ENCODE measurements at places on chromosomes 5 and 9. TPM values are rescaled to one million over a fixed set of nuclear protein-coding genes. Genes with fewer than 3 reads are reported as not detected.

- DNase-seq, result no peak
Measured at GRCh38 chr5:18043344-18043743, 409.1 kb downstream of the TAF11L14 start.

The IFNA14 gene
- not detected for total RNA-seq

The NOP16 gene
- total RNA-seq, result 18.1 TPM

DNA sequence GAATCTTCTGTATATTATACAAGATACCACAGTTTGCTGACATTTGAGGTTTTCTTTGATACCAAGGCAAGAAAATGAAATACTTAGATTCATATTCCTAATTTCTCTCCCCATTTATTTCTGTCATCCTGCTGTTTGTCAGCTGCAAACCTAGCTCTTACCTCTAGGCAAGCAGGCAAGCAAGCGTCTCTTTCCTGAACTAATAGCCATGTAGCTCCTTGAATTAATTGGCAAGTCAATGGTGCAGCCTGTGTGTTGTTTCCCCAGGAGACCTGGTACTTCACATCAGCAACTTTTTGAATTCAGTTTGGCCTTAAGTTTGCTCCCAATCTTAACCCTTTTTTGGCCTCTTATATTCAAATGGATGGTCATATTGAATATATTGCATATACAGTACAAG, 573.6 kb upstream of the ARRDC3 start:
- DNase-seq, result no peak

GRCh38 chr9:34242830-34243229, 64.0 kb downstream of the UBAP1 start:
- no peak for DNase-seq

DNA sequence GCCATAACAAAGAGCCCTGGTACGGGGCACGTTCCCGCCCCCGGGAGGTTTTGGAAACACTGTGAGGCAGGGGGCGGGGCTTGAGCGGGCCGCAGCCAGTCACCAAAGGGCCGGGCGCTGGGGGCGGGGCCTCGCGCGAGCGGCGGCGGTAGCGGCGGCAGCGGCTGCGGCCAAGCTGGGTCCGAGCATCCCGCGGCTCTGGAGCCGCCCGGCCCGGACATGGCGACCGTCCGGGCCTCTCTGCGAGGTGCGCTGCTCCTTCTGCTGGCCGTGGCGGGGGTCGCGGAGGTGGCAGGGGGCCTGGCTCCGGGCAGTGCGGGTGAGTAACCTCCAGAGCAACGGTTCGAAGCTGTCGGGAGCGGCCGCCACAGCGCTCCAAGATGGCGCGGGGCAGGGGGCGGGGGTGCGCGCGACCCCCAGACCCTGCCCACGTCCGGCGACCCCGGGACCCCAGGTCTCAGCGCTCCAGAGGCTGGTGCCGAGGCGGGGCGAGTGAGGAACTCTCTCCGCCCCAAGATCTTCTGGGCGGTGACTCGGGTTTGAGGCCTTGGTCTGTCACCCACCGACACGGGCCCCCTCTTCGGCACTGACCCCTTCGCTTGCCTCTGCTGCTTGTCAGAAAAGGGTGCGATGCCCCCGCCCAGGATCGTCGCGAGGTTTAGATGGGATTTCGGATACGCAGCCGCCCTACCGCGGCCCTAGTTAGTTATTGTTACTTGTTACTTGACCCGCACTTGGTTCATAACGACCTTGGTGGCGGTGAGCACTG, at the start of gene RECK:
TSS of gene RECK (plus strand) at position 134 of the 769 bp plus-strand sequence. CDS start at position 220, 86 bp downstream.
- peak; percentile 95 for DNase-seq

The ANKRA2 gene
- total RNA-seq, result 22.3 TPM

DNA sequence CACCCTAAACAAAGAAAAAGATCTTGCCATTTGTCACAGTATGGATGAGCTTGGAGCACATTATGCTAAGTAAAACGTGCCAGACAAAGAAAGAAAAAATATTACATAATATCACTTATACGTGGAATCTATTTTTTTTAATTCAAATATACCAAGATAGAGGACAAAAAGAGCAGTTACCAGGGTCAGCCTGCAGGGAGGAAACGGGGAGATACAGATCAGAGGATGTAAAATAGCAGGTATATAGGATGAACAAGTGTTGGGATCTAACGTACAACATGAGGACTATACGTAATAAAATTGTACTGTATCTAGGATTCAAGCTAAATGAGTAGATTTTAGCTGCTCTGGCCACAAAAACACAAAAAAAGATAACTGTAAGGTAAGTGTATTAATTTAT, 247.5 kb downstream of the TMEM161B start:
- no peak for DNase-seq

DNA sequence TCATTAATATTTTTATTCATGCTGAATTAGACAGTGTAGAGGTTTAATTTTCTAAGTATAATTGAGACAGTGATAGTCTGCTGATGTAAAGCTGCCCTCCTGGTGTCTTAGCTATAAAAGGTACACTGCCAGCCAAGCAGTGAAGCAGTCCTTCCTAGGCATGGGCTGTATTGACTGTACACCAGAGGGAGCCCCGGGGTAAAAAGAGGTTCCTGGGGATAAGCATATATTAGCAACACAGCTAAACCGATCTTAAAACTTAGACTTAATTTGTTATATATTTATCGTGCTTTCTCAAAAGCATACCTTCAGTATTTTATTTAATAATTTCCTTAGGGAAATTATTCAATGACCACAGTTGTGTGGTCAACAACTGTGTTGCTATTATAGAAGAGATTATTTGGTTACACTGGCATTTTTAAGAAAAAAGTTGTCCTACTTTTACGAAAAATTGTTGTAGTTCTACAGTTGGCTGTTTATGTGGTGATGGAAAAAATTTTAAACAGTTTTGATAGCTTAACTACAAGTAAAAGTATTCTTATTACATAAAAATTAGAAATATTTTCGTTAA, 68.8 kb downstream of the ELL2 start:
- DNase-seq, result no peak

- DNase-seq, result no peak
Measured at GRCh38 chr9:6461619-6462018, 48.6 kb downstream of the UHRF2 start.

The MPDZ gene
- total RNA-seq, result 25.1 TPM

DNA sequence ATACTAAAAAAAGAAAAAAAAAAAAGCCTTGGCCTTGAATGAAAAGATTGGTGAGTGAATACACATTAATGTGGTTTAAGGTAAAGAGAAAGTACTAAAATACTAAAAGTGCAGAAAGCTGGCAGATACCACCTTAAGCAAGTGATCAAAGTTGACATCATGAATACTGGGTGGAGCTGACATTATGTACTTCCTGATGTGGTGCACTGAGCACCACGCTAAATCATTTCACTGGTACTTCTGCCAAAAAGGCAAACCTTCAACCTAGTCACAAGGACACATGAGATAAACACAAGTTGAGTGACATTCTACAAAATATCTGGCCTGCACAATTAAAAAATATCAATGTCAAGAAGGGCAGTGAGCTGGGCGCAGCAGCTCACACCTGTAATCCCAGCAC, 33.8 kb upstream of the PANK3 start:
- DNase-seq, result no peak

- DNase-seq, result no peak
Measured at GRCh38 chr5:78792345-78793055, 143.9 kb upstream of the LHFPL2 start.

GRCh38 chr5:67454957-67455561, 258.5 kb upstream of the CD180 start:
- no peak for DNase-seq

GRCh38 chr9:87513880-87514535, 16.3 kb downstream of the DAPK1 start:
- no peak for DNase-seq

DNA sequence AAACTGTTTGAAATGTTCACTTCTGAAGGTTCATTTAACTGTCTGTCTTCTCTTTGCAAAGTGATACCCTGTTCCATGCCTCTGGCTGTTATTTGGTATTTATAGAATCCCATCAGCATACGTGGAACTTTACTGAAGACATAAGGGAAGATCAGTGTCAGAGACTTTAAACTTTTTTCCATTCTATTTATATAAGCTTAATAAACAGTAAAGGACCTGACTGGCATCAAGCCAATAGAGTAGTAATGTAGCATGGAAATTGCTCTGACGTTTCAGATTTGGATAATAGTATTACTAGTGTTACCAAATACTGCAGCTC, 94.9 kb upstream of the MINAR2 start:
- DNase-seq, result no peak

- DNase-seq, result no peak
Measured at GRCh38 chr5:116371935-116372334, 202.7 kb downstream of the SEMA6A start.

- no peak for DNase-seq
Measured at GRCh38 chr5:52840277-52841050, 52.7 kb downstream of the ITGA1 start.

GRCh38 chr5:166117072-166118066, 2174.1 kb upstream of the WWC1 start:
- DNase-seq, result no peak

The TXNDC8 gene
- total RNA-seq, result not detected
